Stimulated activated CD4-positive, alpha-beta T cell treated with anti-CD3 and anti-CD28 coated beads, Interleukin-2, amount 100 ng/mL, for 24 hours (primary cell): ENCODE measurements at places on chromosomes 4 and X.

GRCh38 chr4:158102904-158103303 is 69.9 kb downstream of the GASK1B start:
- no peak for DNase-seq

DNA sequence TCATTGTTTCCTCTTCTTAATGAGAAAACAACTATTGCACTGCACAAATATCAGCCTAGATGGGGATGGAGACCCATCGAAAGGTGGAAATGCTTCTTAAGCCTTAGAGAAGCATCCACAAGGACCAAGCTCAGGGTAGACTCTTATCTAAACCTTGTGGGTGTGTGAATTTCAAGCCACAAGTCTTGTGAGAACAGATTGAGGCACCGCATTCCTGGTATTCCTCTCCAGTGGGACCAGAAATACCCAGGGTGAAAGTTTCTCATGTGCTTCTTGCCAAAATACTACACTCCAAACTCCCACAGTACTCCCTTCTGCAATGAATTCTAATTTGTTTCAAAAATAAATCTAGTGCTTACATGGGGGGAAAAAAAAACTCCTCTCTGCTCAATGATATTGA is 375.6 kb downstream of the PDGFC start:
- no peak for DNase-seq

DNA sequence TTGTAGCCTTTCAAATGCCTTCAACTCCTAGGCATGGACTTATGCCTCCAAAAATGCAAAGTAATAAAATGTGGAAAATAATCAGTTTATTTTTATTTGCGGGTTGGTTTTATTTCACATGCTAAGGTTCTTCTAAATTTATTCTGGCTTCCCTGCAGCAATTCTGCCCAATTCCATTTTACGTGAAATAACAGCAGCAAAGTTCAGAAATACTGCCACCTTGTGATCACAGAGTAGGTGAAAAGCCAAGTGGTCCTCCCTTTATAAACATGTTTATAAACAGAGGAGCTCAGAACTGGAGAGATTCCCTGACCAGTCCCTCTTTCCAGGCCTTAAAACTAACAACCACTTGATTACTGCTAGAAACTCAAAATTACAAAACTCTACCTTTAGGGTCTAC is 14.7 kb upstream of the DCHS2 start:
- no peak for DNase-seq

DNA sequence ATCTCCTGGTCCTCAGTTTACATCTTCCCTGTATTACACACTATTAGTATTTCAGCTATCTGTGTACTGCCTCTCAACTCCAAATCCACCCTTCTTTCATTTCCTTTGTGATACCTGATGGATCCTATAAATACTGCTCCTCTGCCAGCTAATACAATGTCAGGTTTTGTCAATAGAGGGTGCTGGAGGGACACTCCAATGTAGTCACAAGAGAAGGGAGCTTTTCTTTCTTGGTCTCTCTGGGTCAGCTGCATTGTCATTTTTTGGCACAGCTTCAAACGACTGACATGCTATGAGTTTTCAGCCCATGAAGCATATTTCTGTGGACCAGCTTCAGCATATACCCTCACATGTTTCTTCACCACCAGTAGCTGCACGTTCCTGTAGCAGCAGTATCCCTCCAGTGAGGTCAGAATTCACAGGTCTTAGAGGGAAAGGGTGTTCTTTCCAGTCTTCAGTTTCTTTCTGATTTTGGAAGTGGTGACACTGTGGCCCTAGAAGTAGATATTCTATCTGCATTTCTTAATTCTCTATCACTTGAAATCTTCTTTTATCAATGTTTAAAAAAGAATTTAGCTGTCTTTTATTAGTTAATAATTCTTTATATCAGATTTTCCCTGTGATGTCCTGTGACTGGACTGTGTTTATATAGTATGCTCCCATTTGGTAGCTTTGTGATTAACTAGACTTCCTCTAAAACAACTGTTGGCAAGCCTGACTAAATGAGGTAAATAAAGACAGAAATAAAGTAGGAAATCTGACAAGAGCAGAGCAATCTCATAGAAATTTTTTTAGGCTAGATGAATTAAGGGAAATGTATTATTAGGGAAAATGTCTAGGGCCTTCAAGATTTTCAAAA is 60.6 kb downstream of the GABRA2 start:
- DNase-seq: no peak

DNA sequence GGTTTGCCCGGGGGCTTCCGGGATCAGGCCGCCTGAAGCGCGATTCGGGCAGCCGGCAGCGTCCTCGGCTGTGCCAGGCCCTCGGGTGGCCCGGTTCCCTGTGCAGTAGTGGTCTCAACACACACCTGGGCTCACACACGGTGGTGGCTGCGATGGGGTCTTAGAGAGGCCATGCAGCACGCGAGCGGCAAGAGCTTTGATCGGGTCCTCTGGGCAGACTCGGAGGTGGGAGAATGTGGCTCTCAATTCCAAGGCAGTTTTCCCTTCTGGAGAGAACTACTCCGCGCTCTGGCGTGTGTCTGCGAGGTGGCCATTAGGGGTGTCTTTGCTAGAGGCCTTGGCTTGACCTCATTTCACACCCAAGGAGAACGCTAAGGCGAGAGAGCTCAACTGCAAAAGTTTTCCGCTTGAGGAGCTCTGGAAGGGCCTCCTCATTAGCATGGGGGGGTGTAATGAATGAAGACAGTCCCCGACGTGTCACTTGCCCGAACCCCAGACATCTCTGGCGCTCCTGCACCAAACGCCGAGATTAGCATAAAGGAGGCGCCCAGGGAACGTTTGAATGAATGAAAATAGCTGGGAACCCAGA is 771 bp upstream of the RBPJ start:
- no peak for DNase-seq
